ENCODE measurements at places on chromosomes 3 and 15.

DNA sequence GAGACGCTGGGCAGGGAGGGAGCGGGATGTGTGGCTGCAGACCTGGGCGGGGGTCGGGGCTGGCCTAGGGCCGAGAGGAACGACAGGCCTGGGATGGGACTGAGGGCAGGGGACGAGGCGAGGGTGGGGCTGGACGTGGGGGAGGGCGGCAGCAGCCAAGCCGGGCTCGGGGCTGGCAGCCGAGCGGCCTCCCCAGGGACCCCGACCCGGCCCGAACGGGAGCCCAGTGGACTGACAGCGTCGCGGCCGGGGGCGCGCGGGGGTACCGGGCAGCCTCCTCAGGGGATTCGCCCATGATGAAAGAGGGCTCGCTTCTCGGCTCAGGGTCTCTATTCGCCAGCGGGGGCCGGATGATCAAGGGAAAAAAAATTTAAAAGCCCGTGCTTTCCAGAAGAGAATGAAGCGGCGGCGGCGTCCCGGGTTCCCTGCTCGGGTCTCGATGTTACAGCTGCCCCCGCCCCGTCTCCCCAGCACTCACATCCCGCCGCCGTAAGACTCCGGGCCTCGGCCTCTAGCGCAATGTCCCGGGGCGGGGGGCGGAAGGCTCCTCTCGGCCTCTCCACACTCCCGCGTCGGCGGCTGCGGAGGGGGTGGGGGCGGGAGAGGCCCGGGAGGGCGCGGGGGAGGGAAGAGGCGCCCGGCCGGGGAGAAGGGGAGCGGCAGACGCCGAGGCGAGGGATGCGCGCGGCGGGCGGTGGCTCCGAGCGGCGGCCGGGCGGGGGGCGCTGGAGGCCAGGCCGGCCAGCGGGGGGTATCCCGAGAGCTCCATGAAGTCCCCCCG lies 4.3 kb downstream of the PTH1R start:
- no peak for DNase-seq

DNA sequence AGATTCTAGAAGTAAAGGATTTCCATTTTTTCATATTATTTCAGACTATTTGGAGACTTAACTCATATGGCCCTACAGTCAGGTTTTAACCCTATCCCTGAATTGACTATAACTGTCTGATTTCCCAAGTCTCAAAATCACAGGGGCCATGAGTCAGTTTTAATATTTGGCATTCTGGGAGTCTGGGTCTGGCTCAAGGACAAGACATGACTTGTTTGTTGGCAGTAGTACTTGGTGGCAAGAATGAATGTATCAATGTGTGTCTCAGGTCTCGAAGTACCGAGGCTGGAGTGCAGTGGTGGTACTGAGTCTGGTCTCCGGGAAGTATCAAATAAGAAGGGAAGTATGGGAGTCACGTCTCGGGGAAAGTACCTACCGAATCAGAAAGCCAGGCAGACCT lies 10.8 kb downstream of the UMPS start:
- no peak for DNase-seq

GRCh38 chr15:55858661-55859060 lies 115.7 kb upstream of the PRTG start:
- DNase-seq = no peak

DNA sequence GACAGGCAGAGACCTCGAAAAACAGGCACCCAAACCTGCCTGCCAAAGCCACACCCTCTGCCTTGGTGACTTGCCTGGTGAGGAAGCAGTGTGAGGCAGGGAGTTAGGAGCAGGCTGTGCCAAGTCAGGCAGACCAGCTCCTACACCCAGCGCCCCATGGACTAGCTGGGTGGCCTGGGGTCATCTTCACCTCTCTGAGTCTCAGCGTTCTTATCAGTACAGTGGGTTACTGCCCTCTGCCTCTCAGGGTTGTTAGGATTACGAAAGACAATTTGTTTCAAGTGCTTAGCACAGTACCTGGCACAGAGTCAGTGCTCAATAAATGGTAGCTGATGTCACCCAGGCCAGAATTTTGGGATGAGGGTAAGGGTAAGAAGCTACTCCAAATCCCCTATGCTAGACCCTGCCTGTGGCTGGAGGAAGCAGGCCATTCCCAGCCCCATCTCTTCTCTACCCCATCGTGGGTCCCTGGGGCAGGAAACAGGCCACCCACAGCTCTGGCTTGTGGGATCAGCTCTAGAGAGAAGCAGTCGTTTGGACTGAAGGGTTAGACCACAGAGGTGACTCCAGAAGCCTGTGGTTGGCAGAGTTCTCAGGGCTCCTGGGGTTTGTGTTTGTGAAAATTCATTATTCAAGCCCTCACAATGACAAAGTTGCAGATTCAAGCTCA lies 10.1 kb downstream of the SLC51B start:
- DNase-seq = no peak

- no peak for DNase-seq
These were observed 223.4 kb downstream of the ATP8B4 start for GRCh38 chr15:49895347-49896223.

- no peak for DNase-seq
These were observed 6.4 kb downstream of the CEP97 start for GRCh38 chr3:101730839-101731238.

DNA sequence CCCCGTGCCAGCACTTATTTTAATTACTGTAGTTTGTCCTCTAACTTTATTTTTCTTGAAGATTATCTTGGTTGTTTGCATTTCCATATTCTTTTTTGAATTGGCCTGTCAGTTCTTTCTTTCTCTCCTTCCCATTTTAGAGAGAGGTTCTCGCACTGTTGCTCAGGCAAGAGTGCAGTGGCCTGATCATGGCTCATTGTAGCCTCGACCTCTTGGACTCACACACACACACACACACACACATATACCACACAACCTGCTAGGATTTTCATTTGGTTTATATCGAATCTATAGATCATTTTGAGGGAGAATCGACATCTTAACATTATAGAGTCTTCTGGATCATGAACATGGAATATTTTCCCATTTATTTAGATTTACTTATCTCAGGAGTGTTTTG lies 8.7 kb downstream of the FEM1B start:
- DNase-seq = no peak
